Glutamatergic neuron (in vitro differentiated cells): ENCODE measurements at places on chromosomes 6 and 20. TPM values are rescaled to one million over a fixed set of nuclear protein-coding genes. Genes with fewer than 3 reads are reported as not detected.

IL20RA gene
- total RNA-seq: not detected

DNA sequence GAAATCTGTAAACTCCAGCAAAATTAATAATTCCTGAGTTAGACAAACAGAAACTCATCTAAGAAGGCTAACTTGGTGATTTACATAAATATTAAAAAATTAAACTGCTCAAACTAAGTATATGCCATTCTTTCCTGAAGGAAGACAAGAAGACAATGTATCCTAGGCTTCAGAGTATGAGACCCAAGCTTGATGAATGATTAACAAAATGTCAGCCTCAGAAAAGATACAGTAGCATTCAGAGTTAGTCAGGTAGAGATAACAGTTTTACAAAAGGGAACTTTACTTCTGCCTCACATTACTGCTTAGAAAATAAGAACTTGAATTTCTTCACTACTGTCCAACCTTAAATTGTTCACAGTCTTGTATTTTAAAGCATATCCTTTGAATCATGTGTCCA lies 12.0 kb downstream of the CSNK2A1 start:
- no peak for DNase-seq

GRCh38 chr20:44033873-44034272 lies 119.2 kb downstream of the TOX2 start:
- DNase-seq: no peak

DNA sequence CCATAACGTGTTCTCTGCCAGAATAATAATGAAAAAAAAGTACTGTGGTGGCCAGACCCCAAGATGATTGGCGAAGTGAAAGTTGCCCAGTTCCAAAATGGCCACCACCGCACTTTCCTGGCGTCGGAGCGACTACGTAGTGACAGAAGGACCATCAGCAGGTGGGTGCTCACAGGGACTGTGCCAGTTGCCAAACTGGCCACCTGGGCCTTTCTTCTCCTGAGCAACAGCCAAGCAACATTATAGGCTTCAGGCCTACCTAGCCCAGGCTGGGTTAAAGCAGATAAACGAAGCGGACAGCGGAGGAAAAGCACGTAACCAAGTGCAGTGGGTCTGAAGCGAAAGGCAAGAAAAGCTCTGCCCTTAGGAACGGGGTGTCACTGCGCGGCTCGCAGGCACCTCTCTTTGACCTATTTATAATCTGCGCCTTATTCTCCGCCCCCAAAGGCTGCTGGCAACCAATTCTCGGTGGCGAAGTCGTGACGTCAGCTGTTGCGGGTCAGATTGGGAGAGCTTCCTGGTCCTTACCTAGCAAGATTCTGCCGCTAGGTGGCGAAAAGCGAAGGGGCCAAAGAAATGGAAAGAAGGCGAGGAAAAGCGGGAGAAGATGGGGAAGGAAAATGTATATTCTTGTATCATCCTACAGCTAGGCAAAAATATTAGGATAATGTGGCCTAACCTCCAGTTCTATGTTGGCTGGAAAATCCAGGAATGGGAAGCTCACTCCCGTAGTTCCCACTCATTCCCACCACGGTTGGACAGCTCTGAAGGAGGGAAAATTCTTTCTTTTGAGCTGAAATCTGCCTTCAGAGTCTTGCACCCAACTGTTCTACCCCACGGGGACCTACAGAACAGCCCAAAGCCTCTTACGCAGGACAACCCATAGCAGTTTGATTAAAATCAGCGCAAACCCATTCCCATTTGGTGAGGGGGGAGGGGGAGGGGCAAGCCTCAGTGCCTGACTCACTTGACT lies 6.9 kb upstream of the MOG start:
- DNase-seq: peak; percentile 98
